Activated CD4-positive, CD25-positive, alpha-beta regulatory T cell (primary cell): ENCODE measurements at places on chromosomes 2 and 18.

DNA sequence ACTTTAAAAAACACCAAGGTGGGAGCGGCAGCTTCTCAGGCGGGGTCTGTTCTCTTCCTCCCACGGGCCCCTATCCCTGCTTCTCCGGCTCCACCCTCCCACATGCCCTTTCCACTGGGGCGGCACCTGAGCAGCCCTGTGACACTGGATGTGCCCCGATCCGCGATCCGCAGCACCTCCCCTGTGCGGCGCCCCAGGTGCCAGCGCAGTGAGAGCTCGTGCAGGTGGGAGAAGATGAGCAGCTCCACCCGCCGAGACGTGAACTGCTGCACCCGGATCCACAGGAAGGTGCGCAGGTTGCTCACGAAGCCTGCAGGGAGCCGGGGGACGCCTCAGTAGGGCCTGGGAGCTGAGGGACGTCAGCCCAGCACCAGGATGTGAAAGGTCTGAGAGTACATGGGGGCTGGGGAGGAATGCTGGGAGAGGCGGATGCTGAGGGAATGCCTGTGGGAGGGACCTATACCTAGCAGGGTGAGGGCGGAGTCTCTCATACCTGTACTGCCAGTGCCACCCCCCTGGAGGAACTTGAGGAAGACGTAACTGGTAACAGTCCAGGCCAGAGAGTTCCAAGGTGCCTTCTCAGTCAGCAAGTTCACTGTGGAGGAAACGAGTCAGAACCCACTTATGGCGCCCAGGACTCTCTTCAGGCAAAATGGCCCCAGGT, 2.8 kb downstream of the ABCB6 start:
- DNase-seq, result no peak

DNA sequence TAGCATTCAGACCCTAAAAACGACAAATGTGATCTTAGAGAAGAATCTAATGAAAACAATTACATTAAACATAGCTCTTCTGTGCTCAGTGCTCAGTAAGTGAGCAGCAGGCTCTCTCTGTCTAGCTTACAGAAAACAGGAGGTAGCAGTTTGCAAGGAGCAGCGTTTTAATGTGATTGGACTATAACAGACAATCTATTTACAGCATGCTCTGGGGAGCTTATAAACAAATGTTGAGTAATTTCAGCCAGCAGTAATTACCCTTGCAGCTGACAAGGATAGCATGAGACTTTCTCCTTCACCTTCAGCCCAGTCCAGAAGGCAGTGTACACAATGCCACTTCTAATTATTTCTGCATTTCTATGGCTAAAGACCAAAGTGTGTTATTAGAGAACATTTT, 270.4 kb downstream of the FIGN start:
- DNase-seq, result no peak

- no peak for DNase-seq
Measured at GRCh38 chr2:65831509-65831908, 399.1 kb upstream of the SPRED2 start.

DNA sequence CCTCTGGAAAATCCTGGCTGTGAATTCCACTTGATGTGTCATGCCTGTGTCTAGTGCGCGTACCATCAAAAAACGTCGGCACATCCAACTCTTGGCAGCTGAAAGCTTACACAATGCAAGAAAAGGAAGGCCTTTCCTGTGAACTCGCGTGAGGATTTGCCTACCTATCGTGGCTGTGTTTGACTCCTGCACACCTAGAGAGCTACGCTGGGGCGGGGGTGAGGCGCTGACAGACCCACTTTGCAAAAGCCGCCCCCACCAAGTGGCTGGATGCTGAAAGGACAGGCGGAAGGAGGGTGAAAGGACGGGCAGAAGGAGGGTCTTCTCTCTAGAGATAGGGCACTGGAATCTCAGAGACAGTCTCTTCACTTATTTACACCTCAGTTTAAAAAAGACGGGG, 270.1 kb downstream of the EIPR1 start:
- DNase-seq, result no peak

GRCh38 chr2:229269941-229270340, 1.1 kb downstream of the PID1 start:
- no peak for DNase-seq

- no peak for DNase-seq
Measured at GRCh38 chr2:84861539-84861938, 19.3 kb downstream of the TRABD2A start.

GRCh38 chr2:231745303-231746038, 35.6 kb downstream of the PDE6D start:
- DNase-seq, result no peak

DNA sequence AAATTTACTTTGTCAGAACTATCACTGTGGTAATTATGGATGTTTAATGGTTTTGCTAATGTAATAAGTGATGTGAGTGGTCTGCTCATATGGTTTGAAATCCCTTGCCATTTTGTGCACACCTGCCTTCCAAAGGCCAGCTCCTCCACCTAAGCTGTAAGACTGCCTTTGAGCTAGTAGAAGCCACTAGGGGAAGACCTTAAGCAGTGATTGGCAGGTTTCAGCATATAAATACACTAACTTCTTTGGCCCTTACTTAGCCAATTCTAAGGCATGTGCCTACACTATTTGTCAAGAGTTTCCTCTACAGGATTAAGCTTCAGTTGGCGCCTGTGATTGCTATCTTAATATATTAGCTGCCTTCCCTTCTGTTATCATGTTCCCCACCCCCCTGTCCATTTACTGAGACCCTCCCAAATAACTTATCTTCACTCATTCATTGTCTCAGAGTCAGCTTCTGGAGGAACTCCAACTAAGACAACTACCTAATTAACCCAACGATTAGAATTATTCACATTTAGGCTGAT, 141.1 kb downstream of the MBD5 start:
- no peak for DNase-seq

DNA sequence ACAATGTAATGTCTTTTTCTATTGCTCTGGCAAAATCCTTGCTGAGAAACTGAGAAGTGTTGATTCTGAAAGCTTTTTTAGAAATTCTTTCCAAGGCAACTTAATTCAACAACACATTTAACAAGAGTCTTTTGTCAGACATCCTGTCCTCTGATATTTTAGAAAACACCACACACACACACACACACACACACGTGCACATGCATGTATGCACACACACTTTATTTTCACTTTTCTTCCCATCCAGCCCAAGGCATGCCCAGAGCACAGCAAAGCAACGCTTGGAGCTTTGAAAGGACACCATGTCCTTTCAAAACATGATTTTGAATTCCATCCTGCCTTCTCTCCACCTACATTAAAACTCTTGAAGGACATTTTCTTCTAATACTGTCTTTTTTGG, 116.1 kb downstream of the ATL2 start:
- DNase-seq, result no peak

DNA sequence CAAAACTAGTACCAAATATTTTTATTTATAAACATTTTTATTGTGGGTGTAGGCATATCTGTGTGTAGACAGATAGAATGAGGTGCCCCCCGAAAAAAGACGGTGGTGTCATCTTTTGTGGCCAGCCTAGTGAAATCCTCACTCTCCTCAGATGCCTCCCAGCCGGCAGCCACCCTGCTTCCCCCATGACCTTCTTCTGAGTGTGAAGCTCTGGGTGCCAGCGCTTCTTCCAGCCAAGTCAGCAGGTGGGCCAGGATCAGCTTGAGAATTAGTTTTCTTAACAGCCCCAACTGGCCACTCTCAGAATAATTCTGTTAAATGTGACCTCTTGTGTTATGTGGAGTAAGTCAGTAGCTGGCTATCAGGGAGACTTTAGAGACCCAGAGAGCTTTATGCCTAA, 229.6 kb upstream of the FOSL2 start:
- DNase-seq, result no peak

GRCh38 chr2:102442967-102443828, 20.2 kb downstream of the IL18RAP start:
- DNase-seq, result peak; percentile 18

GRCh38 chr2:226079196-226079595, 679.7 kb downstream of the NYAP2 start:
- no peak for DNase-seq

- no peak for DNase-seq
Measured at GRCh38 chr2:224925810-224926100, 116.5 kb downstream of the DOCK10 start.

- DNase-seq, result no peak
Measured at GRCh38 chr18:45342653-45343052, 272.6 kb upstream of the SLC14A2 start.

DNA sequence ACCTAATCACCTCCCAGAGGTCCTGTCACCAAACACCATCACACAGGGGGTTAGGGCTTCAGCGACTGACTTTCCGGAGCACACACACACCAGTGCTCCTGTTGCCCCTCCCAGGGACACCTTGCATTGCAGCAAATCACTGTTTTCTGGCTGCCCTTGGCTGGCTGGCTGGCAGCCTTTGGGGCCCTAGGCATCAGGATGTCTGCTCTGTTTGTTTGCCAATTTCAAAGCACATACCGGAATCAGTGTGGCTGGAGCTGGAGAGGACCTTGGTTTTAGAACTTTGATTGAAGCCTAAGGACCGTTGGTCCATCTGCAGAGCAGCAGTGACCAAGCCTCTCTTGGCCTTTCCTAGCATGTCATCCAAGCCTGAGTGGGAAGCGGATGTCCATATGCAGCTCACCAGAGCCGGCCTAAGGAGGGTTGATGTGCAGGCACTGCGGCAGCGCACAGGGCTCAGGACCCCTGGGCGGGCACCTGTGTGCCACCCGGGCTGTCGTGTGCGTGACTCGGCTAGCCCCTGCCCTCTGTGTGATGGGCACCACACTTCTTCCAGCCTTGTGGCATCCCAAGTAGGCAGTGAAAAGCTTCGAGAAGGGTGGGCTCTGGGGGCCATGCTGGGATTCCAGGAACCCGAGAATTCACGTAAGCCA, 62.1 kb downstream of the GBX2 start:
- no peak for DNase-seq

DNA sequence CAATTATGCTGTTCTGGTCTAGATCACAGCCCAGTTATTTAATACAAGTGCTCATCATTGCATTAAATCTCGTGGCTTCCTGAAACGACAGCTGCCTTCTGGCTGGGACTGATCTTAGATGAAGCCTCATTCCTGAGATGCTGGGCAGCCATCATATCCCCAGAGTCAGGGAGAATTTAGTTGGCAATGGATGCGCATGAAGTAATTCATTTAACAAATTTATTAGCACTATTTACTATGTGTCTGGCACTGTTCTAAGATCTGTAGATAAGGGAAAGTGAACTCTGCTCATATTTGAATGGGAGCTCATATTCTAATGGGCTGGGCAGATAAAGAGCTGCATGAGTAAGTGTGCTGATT, 244.7 kb downstream of the KCNS3 start:
- no peak for DNase-seq

DNA sequence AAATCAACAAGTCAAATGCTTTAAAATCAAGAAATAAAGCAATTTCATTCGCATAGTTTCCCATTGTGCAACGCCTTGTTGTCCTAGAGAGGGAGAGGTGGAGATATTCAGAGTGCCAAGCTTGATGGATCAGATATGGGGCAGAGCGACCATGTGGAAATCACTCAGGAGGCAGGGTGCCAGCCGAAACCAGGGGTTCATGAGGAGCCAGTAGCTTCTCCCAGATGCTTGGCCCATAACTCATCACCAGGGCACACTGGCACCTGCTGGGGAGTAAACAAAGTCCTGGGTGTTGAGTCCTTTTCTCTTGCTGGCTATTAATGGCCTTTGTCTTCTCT, 53.0 kb upstream of the ASAP2 start:
- DNase-seq, result no peak

GRCh38 chr2:207895274-207895860, 125.7 kb upstream of the FZD5 start:
- no peak for DNase-seq

DNA sequence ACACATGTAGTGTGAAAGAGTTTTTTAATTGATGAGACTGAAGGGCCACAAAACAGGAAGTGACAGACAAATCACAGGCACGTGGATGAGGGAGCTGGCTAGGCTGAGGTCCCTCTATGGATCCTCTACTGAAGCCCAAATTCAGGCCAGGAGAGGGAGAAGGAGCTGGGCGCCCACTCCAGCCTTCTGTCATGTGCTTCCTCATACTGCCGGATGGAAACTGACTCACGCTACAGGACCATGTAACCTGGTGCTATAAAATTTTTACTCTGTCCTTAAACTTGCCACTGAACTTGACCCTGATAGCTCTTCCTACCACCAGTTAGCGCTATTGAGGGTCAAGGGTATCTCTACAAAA, 31.3 kb downstream of the PSTPIP2 start:
- DNase-seq, result no peak

GRCh38 chr2:192899466-192899865, 704.7 kb upstream of the TMEFF2 start:
- DNase-seq, result no peak

- no peak for DNase-seq
Measured at GRCh38 chr2:237956402-237956736, 10.4 kb upstream of the UBE2F start.

DNA sequence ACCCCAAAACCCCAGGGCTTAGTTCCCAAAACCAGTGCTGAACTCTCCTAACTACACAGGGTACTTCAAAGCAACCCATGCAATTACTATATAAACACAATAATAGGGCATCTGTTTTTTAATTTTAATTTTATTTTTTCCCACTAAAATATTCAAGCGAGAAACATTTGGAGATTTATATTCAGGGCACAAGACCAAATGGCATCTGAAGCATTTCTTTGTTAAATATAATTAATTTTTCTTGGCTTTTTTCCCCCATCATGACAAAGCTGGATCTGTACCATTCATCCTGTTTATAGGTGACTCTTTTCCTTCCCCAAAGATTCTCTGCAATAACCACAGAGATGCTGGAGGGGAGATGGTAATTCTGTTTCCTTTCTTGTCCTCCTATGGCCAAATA, 18.1 kb upstream of the HDAC4 start:
- DNase-seq, result no peak

- no peak for DNase-seq
Measured at GRCh38 chr2:238286987-238287736, 1.2 kb downstream of the PER2 start.

GRCh38 chr2:60862642-60863041, 18.7 kb upstream of the REL start:
- DNase-seq, result no peak

GRCh38 chr2:208363485-208363884, 43.1 kb upstream of the PTH2R start:
- no peak for DNase-seq
